ENCODE measurements at places on chromosomes 7 and 10.
A peak's percentile ranks its signal among the peaks of the same experiment; 100 is the strongest.

DNA sequence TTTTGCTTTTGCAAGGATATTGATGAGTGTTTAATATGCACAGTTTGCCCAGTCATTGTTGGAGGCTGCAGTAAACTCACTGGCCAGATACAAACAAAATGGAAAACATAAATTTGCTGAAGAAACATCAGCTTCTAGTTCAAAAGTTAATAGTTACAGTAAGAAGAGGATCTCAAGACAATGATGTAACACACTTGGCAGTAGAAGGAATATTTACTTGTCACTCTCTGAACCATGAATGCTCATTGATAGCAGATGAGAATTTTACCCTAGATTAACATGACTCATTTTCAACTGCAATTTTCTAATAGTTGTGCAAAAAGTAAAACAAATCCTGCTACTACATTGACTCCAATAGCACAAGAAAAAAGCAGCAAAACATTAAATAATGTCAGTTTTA is 47.7 kb downstream of the VWC2 start:
- no peak for DNase-seq

DNA sequence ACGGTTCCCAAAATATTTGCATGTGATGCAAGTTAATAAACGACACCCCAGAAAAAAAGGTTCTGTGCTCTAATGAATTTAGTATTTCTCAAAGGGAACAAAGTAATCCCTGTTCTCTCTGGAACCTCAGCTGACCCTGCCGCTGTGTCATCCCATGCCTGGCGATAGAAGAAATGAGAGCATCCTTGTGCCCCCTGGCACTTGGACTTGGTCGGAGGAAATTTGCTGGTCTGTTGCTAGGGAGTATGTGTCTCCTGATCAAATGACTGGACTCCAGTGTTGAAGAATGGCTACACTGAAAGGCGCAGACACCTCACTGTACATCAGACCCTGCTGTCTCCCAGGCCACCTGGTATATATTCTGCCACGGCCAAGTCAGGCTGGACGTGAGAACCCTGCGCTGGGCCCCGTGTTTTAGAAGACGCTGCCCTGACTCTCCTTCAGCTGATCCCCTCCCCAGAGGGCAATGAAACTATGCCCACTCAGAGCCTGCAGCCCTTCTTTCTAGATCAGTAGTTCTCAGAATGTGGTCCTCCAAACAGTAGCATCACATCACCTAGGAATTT is 67.2 kb downstream of the THNSL1 start:
- no peak for DNase-seq

- no peak for DNase-seq
Measured at GRCh38 chr7:77985974-77986339, 187.4 kb downstream of the PHTF2 start.

DNA sequence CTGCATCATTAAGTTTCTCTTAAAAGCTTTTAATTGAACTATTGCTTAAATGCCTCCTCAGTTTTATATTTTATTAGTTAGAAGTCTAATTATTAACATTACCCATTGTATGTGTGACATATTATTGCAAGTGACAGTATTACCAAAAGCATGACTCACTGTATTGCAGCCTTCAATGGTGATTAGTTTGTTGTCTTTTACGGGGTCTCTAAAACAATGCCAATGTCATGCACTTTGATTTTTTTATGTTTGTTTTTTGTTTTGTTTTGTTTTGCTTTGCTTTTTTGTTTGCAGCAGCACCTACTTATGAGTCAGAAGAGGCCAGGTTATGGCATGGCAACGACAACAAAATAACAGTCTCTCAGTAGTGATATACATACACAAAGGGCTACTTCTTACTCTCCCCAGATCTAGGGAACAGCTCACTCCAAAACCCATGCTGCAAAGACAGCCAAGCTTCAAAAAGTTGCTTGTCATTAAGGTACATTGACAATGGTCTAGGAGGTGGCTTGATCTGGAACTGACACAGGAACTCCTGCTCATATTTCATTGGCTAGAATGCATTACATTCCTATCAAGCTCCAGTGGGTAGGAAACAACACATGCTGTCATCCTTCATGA is 293.7 kb upstream of the POM121L12 start:
- DNase-seq: no peak

GRCh38 chr7:29115130-29115687 is 31.1 kb downstream of the CPVL start:
- DNase-seq: no peak

DNA sequence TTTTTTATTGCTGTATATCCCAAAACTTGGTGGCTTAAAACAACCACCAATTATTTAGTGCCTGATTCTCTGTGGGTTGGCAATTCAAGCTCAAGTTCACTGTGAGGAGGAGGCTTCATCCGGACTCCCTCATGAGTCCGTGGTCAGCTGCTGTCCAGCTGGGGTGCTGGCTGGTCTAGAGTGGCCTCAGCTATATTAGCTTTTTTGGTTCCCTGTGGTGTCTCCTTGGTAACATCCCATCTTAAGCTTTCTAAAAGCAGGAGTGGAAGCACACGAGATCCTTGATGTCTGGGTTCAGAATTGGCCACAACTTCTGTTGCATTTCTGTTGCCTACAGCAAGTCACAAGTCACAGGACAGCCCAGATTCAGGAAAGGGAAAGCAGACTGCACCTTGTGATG is 536.5 kb upstream of the FZD8 start:
- DNase-seq: no peak

DNA sequence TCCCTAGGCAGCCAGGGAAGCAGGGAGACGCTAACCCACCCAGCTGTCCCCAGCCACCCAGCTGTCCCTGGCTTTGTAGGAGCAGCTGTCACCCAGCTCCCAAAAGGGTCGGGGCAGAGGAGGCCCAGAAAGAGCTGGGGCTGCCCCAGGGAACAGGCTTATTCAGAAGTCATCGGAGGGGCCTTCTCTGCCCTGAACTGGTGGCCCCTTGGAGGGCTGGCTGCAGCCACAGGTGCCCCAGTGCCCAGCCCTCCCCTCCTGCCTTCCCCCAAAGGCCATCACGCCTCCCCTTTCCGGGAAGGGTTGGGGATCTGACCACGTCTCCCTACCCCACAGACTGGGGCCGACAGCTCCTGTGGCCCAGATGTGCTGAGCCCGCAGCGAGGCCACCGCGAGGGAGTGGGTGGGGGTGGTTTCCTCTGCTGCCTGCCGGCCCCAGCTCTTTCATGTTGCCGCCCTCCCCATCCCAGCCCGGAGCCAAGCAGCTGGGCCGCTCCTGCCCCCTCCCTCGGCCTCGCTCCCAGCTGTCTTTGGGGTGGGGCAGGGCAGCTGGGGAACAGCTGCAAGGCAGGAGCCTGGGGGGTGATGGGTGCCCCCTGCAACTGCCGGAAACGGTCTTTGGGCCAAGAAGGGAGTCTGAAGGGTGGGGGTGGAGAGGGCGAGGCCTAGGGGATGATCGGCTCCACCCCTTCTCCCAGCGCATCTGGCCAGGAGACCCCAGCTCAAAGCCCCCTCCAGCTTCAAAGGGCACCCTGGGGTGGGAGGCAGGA is 16.8 kb downstream of the TRIM8 start:
- peak; percentile 57 for DNase-seq

- peak; percentile 68 for DNase-seq
Measured at GRCh38 chr7:37031571-37032257, 307.4 kb upstream of the AOAH start.

DNA sequence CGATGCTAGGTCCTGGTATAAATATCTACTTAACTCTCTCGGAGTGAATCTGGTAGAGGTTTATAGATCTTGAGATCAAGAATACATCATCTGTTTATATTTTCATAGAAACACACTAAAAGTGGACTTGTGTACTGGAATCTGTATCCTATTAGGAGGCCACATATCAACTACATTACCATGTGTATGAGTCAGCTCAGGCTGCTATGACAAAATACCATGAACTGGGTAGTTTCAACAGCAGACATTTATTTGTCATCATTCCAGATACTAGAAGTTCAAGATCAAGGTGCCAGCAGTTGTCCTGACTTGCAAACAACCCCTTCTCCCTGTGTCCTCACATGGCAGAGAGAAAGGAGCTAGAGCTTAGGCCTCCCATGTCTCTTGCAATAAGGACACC is 113.9 kb upstream of the PFKP start:
- DNase-seq: no peak

GRCh38 chr7:130141161-130141883 is 63.9 kb downstream of the TMEM209 start:
- DNase-seq: peak; percentile 84

- DNase-seq: no peak
Measured at GRCh38 chr10:30995081-30995770, 36.4 kb downstream of the ZNF438 start.

DNA sequence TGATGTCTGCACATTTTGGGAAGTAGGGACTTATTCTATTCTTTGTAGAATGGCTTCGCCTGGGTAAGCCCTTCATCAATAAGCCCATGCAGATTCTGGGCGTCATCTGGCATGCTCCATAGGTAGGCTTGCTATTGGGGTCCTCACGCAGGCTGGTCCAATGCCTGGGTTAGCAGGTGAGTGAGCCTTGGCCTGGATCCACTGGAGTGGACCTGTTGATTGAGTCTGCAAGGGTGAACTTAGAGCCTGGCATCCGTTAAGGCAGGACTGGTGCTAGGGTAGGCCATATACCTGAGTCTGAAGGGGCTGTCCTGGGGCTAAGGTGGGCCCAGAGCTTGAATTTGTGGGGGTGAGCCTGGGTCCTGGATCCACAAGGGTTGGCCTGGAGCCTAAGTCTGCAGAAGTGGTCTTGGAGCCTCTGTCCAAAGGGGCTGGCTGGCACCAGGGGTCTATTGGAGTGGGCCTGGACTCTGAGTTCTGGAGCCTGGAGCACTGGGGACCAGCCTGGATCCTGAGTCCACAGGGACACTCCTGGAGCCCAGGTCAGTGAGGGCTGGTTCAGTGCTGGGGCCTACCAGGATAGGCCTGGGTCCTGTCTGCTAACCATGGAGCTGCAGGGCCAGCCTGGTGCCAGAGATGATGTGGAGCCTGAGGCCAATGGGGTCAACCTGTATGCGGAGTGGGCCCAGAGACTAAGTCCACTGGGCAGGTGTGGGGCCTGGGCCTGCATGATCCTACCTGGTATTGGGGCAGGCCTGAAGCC is 297.7 kb downstream of the PTPRN2 start:
- no peak for DNase-seq

DNA sequence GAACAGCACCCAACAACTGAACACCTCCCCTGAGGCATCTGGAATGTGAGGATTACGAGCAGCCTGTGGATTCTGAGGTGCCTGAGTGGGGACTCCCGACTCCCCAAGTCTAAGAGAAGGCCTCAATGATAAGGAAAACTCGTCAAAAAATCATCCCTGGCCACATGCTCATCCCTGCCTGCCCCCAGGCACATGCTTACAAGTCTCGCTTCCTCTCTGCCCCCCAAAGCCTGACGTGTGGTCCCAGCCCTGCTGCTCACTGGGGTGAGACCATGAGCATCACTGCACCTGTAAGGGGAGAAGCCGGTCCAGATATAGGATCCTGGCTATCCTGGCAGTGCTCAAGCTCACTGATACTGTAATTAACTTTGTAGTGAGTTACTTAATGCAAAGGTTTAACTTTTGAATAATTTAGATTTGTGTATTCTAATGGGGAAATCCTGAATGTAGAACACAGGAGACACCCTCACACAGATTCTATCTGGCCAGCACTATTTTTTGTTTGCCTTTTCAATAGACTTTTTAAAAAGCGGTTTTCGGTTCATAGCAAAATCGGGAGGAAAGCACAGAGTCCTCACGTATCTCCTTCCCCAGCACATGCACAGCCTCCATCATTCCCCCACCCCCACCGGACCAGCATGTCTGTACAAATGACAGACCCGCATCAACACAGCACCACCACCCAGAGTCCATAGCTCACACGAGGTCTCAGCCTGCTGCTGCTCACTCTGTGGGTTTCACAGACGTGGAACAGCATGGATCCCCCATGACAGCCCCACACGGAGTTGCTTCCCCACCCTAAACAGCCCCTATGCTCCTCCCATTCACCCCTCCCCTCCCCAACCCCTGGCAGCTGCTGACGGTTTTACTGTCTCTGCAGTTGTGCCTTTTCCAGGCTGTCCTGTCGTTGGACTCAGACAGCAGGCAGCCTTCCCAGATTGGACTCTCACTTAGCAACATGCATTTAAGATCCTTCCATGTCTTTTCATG is 167.9 kb downstream of the DIP2C start:
- DNase-seq: peak; percentile 68

GRCh38 chr10:11009471-11010308 is 8.0 kb upstream of the CELF2 start:
- no peak for DNase-seq

DNA sequence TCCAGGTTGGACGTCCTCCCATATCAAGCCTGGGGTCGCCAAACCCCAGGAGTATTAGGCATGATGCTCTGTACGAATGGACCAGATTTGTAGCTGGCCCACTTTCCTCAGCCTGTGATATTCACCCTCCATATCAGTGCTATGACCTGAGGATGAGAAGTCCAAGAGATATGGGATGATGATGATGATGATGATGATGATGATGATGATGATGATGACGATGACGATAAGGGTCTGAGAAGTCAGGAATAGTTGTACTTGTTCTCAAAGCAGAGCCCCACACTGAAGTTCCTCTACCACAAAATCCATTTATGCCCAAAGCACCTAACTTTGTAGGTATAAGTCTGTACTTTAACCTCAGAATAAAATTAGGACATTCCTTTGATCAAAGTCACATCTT is 50.7 kb downstream of the AMPH start:
- no peak for DNase-seq

- no peak for DNase-seq
Measured at GRCh38 chr7:82945480-82945879, 217.2 kb downstream of the PCLO start.

DNA sequence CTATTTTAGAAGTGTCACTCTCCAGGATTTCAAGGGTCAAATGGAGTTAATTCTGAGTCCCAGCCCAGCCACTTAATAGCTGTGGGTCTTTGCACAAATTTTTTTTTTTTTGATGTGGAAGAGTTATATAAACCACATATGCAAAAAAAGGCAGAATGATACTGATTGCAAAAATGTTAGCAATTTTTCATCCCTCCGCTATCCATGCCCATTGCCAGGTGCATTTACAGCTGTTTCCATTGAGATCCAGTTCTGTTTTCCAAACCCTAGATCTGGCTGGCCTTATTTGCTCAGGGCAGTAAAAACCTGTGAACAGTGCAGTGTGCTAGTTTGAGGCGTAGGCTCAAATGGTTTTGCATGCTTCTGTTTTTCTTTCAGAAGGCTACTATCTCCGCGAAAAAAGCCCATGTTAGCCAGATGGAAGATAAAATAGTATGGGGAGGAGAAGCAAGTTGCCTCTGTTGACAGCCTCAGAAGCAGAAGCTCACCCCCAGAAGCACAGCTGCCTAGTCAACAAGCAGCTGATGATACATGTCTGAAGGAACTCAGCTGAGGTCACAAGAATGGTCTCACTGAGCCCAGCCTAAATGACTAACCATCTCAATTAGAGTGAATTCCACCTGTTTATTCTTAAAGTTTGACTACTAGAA is 997 bp upstream of the ZNF138 start:
- DNase-seq: no peak
